Progenitor cell of endocrine pancreas (in vitro differentiated cells): ENCODE measurements at places on chromosomes 3 and 15.

DNA sequence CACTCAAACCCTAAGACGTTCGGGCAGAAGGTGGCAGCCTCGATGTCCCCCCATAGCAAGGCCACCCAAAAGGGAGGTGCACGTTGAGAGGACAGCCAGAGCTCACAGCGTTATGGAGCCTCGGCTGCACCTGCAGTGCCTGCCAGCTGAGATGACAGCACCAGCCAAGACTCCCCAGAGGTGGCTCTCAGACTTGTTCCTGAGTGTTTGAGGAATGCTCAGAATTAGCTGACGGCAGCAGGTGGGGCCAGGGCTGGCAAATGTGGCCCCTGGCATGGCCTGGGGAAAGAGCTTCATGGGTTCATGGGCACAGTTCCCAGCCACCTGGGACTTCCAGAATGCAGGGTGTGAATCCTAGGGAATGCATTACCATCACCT, 177.8 kb downstream of the KLF13 start:
- no peak for DNase-seq

DNA sequence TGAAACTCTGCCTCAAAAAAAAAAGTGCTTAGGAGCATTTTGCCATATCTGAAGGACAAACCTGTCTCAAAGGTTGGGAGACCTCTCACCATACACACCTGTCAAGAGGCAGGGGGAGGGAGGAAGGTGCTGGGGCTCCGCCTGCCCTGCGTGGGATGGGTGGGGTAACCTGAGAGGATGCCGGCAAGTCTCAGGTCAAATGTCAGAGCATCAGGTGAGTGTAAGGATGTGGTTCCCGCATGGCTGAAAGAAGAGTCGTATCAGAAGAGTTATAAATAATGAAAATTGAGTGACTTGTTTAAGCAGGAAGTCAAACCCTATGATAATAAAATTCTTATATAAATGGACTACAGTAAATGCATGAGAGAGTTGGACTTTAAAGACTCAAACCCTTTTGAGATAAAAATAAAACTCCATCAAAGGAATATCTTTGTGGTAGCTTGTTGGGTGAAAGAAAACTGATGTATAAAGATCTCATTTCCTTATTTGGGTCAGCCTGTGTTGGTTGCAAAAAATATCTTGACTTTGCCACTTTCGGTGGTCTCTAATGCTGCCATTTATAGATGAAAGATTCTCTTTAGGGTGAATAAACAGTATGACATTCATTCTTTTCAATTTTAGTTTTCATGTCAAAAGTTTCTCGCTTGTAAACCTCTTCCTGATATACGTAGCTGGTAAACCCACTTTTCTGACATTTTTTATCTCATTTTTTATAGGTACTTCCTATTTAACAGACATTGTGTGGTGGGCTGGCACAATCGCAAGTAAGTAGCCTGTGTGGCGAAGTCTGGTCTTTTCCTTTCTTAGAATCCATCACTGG, 23.8 kb downstream of the NIPA1 start:
- no peak for DNase-seq

GRCh38 chr3:68088636-68089035, 434.2 kb upstream of the SUCLG2 start:
- DNase-seq: no peak

DNA sequence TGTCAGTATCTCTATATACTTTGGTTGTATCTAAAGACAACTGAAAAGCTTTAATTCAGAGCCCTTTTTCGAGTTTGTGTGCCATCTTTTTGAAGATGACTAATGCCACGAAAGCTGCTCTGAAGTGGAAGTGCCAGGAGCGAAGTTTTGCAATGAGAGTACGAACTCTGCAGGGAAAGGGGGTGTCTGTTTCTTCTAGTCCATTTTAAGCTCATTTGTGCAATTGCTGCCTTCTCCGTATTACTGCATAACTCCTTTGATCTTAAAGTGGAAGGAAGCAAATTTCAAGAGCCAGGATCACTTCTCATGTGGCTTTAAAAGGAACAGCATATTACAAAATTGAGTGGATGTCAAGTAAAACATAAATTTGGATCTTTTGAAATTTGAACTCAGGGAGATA, 245.3 kb downstream of the FEZF2 start:
- DNase-seq: no peak

DNA sequence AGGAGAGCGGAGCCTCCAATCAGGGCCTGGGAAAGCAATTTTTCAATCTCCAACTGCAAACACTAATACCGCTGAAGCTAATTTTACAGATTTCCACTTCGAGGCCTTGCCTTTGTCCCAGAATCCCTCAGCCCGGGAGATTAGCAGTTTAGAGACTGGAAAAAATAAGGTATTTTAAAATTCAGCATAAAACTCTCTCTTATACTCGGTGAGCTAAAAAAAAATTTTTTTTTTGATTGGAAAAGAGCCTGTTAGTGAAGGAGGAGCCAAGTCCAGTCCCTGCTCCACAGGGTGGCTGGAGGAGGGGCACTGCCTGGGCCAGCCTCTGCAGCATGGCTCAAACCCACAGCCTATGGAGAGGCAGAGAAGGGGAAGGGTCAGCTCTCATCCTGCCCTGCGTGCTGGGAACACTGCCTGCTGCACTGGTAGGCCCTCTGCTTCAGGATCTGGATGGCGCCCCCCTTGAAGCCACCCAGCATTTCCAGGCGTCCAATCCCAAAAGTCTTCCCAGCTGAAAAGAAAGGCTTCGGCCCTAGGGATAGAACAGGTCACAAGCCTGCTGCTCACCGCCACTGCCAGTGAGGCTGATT, 48.9 kb downstream of the CACNA2D2 start:
- no peak for DNase-seq

DNA sequence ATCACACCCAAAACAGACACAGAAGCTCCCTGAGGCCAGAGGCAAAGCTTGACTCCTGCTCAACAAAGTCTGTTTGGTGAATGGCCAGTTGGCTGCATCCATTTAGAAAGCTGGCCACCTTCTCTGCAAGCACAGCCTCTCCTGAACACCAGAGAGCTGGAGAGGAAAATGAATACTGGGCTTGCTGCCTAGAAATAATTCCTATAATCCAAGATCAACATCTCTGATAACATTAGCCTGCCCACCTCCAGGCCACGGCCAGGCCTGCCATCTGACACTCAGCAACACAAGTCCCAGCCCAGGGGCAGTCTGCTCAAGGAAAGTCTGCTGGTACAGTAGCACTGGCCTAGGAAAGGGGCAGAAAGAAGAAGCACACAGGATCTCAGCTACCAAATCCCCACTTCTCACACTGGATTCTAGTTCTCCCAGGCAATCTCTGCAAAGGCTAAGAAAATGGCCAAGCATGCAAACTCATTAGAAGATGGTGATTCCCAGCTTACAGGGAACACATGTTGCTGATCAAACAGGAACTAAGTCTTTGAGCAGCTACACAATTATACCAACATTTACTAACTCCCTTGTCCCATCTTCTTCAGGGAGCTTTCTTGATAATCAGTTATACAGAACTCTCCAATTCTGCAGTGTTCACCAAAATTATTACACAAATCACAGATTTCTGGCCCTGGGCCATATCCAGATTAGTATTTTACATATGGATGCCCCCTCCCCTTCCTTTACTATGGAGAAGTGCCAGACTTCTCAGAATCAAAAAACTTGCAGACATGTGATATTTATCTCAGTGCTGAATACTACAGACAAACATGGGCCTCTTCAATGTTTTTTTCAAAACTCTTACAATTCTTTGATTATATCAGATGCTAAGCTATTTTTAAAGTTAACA, 9.9 kb downstream of the TBC1D2B start:
- DNase-seq: no peak

GRCh38 chr15:38254051-38254883, 1.6 kb downstream of the SPRED1 start:
- no peak for DNase-seq

- no peak for DNase-seq
Measured at GRCh38 chr3:38782148-38782547, 33.9 kb downstream of the SCN10A start.

- no peak for DNase-seq
Measured at GRCh38 chr3:99863588-99863987, 45.9 kb downstream of the CMSS1 start.

DNA sequence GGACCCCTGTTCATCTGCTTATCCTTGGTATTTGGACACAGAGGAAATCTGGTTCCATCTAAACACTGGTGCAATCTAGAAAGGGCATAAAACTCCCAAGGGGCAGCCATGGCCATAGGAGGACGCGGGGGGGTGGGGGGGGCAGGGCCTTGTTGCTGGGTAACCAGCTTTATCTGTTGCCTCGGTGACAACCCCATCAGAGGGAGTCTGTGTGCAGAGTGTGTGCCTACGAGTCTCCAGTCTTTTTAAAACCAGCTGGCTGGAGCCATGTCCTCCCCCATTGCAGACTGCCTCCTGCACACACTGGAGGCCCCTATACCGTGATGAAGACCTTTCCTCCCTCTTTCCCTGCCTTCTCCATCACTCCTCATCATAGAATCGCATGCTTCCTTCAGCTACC, 26.4 kb upstream of the CORO2B start:
- DNase-seq: no peak

- DNase-seq: no peak
Measured at GRCh38 chr15:95687061-95687460, 643.4 kb upstream of the NR2F2 start.

- no peak for DNase-seq
Measured at GRCh38 chr3:131216330-131216729, 165.2 kb upstream of the NUDT16 start.

GRCh38 chr3:7630925-7631324, 770.0 kb downstream of the GRM7 start:
- no peak for DNase-seq

- no peak for DNase-seq
Measured at GRCh38 chr15:48675436-48675835, 29.9 kb upstream of the FBN1 start.

GRCh38 chr3:10340046-10340445, 19.1 kb upstream of the SEC13 start:
- no peak for DNase-seq

DNA sequence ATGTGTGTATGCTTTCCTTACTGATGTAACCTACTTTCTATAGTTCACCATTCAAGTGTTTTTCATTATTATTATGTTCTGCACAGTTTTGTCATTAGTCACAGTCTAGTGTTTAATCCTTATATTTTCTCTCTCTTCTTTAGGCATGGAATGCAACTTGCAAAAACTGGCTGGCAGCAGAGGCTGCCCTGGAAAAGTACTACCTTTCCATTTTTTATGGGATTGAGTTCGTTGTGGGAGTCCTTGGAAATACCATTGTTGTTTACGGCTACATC, 6.9 kb downstream of the SUCNR1 start:
- no peak for DNase-seq

DNA sequence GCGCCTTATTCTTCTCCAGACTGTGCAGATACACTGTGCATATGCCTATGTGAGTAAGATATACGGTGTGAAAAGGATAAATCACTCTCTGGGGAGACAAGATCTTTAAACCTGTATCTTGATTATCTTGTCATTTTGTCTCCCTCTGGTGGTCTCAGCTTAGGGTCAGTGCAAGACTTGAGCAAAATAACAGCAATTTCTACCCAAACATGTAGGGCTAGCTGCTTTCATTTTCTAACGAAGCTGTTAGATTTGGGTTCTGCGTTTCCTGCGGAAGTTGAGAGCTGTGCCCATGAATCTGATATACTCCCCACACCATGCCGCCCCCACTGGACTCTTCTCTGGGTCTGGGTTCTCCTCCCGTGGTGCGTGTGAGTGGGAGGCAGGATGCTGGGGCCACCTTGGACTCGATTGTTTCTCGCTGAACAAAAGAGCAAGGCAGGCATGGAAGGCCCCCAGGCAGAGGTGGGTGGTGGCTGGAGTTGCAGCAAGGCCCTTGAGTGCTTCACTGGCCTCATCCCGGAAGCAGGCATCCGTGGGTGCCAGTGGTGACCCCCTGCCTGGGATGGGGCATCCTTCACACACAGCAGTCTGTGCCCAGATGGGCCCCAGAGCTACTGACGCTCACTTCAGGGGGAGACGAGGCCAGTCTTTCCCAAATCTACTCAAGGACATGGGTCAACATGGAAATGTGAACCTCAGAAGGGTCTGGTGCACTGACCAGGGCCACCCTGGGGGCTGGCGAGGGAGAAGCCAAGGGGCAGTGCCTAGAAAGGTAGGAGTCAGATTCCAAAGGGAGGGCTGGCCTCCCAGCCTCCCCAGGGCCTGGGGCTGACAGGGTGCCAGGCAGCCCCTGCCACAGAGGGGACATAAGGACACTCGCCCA, 179.6 kb downstream of the NSMCE3 start:
- DNase-seq: no peak

DNA sequence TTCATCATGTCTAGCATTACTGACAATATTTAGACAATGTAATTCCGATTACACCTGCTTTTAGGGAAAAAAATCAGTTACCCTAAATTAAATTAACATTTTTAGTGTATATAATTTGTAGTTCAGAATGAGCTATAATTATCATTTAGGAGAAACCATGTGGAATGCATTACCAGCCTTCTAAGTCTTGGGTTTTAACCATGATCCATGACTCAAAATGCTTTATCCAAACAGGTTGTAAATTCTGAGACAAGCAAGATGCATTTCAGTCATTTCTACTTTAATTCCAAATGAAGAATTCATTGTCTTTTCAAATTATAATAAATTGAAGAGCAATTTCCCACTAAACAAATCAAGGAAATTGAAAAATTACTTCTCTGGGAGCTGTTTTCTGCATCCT, 243.7 kb upstream of the LRIG1 start:
- DNase-seq: no peak

DNA sequence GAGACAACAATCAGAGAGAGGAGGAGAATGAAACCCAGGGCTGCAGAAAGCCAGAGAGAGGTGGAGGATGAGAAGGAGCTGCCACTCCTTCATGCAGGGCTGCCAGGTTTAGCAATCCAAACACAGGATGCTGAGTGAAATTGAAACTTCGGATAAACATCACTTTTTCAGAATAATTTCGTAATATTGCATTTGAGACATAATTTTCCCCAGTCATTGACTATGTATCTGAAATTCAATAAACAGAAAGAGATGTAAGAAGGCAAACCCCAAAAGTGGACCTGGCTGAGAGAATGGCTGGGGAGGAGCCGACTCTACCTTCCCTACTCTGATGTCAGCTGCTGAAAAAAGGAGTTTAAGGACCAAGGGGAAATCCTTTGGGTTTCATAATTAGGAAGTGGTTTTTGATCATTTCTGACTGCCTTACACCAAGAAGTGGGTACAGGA, 33.8 kb downstream of the SLC9A9 start:
- no peak for DNase-seq

DNA sequence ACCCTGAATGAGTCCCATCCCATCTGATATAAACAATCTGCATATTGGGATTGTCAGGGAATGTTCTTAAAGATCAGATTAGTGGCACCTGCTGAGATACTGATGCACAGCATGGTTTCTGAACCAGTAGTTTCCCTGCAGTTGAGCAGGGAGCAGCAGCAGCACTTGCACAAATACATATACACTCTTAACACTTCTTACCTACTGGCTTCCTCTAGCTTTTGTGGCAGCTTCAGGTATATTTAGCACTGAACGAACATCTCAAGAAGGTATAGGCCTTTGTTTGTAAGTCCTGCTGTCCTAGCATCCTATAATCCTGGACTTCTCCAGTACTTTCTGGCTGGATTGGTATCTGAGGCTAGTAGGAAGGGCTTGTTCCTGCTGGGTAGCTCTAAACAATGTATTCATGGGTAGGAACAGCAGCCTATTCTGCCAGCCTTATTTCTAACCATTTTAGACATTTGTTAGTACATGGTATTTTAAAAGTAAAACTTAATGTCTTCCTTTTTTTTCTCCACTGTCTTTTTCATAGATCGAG, 4.5 kb downstream of the B2M start:
- DNase-seq: no peak
